ENCODE measurements at places on chromosomes 11 and 22. TPM values are rescaled to one million over a fixed set of nuclear protein-coding genes. Genes with fewer than 3 reads are reported as not detected.
A peak's percentile ranks its signal among the peaks of the same experiment; 100 is the strongest.

Gene APOA4
- total RNA-seq, result not detected

Gene PANX3
- not detected for total RNA-seq

Gene CBL
- total RNA-seq, result 11.2 TPM

Gene CADM1
- total RNA-seq, result 21.3 TPM

Gene DLG2
- 0.17 TPM for total RNA-seq

Gene MAJIN
- total RNA-seq, result not detected

DNA sequence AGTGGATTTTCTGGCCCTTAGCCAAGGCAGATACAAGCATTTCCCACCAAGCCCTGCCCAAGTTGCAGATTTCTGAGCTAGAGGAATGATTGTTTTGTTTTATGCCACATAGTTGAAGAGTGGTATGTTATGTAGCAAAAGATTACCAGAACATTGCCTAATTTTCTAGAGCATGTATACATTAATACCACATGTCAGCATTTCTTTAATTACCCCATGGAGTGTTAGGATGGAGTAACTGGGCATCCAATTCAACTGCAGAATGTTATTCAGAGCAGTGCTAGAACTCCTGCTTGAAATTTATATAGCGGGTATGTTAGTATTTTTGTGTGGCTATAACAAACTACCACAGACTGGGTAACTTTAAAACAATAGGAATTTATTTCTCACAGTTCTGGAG lies 24.4 kb upstream of the CYP2R1 start:
- no peak for DNase-seq

DNA sequence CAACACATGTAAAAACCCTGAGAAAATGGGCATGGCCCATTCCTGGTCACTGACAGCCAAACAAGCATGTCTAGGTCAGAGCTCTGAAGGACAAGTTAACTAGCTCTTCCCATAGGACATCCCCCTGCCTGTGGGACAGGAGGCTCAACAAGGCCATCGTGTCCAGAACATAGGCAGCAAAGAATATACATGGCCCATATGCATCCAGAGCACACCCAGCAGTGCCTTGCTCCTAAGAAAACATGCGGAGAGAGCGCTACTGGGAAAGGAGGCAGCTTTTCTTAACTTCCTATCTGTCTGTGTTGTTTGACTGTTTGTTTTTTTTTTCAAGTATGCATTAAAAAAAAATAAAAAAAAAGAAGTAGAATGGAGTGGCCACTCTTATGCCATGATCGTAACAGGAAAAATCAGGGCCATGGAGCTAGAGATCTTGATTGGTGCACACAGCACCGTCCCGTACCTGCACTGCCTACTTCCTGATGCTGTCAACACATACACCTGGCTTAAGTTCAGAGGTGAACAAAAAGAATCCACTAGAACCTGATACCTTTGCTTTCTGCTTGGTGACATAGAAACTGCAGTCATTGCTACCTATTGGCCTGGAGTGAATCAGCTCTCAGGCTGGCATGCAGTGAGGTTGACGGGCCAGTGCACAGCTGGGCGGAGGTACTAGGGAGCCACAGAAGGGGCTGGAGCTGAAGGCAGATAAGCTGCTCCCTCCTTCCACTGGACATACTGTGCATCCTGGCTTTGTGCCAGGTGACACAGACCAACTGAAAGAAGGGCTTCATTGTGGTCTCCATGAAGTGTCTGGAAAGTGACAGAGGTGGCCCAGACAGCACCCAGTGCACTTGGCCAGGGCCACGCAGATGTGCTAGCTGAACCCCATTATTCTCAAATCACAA lies 11.9 kb downstream of the UFD1 start:
- DNase-seq, result no peak

DNA sequence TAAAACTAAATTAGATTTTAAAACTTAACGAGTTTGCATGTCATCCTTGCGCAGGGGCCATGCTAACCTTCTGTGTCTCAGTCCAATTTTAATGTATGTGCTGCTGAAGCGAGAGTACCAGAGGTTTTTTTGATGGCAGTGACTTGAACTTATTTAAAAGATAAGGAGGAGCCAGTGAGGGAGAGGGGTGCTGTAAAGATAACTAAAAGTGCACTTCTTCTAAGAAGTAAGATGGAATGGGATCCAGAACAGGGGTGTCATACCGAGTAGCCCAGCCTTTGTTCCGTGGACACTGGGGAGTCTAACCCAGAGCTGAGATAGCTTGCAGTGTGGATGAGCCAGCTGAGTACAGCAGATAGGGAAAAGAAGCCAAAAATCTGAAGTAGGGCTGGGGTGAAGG lies 10.6 kb downstream of the LIMK2 start:
- DNase-seq, result no peak

DNA sequence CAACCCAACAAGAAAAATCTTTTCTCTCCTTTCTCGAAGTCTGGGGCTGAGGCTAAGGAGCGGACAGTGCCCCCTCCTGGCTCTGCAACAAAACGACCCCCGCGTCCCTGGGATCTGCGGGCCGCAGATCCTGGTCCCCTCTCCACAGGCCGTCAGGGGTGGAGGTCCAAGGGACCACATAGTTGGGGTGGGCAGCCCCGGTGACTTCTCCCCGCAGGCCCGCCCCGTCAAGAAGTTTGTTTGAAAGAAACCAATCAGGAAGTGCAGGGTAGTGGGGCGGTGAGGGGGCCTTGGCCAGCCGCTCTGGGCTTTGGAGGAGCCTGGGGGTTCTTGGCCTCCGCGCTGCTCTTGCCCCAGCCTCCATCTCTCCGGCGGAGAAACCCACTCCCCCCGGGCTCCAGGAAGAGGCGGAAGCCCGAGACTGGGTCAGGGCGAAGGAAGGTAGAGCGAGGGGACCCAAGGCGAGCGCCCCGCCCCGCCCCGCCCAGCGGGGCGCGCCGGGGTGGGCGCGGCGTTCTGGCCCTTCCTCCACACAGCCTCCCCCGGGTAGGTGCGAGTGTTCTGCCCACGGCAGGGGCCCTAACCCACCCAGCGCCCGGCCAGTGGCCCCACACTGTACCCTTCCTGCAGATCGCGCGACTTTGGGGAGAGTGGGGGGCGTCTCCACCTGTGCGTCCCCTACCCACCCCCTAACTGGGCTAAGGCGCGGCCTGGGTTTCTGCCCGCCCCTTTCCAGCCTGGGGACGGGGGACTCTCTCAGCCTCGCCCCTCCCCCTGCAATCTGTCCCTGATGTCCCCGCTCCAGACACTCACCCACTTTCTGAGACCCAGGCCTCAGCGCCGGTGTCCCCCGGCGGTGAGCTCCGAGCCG lies 1.3 kb downstream of the TP53I11 start:
- no peak for DNase-seq

GRCh38 chr22:22207845-22208564 lies 36.6 kb upstream of the VPREB1 start:
- peak; percentile 49 for DNase-seq

- DNase-seq, result no peak
Measured at GRCh38 chr22:27156821-27157489, 499.6 kb downstream of the MIAT start.

GRCh38 chr11:61539831-61540357 lies 31.3 kb downstream of the LRRC10B start:
- DNase-seq, result no peak

GRCh38 chr11:119759324-119759723 lies 30.3 kb upstream of the NECTIN1 start:
- DNase-seq, result no peak

DNA sequence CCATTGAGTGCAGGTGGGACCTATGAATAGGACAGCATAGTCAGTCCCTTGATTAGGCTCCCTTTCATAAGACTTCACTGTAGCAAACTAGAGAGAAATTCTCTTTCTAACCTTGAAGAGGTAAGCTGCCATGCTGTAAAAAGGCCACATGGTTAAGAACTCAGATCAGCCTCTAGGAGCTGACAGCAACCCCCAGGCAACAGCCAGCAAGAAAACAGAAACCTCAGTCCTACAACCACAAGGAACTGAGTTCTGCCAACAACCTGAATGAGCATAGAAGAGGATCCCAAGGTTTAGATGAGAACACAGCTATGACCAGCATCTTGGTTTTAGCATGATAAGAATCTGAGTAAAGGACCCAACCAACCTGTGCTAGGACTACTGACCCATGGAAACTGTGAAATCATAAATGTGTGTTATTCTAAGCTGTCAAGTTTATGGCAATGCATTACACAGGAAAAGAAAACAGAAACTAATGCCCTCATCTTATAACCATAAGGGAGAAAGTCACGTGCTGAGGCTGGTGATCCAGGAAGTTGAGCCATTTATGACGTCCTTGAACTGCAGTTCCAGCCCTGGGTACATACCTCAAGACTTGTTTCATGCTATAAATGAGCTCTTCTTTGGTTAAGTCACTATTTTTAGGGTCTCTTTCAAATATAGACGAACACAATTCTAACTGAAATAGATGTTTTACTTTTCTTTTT lies 43.3 kb downstream of the RAB38 start:
- DNase-seq, result no peak

DNA sequence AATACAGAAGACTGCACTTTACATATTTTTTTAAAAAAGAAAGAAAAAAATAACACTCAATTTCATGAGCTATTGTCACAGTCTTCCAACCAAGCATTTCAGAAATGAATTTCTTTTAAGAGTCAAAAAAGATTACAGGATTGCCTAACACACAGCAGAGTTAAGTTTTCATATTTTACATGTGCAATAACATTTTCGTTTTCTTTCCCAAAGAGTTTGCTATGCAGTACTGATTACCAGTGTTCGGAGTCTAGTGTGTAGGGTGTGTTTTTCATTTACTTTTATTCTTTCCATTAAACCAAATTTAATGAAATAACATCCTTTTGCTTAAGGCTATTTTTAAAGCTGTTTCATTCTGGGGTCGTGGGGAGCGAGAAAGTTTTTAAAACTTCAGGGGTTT lies 53.2 kb downstream of the MN1 start:
- no peak for DNase-seq

DNA sequence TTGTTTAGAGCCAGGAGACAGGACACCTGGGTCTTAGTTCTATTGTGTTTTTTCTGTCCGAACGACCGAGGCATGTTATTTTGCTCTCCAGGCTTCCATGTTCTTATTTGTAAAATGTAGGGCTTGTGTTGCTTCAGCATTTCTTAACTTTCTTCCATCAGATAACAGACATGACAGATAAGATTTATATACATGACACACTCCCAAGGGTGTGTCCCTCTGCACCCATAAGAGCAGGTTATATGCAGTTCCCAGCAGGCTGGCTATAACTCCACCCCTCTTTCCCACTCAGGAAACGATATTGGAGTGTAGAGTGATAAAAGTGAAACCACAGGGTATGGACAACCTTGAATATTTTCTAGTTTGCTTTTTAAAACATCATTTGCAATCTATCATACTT lies 65.8 kb downstream of the APIP start:
- DNase-seq, result no peak

GRCh38 chr22:38655519-38656255 lies 505 bp downstream of the FAM227A start:
- no peak for DNase-seq

DNA sequence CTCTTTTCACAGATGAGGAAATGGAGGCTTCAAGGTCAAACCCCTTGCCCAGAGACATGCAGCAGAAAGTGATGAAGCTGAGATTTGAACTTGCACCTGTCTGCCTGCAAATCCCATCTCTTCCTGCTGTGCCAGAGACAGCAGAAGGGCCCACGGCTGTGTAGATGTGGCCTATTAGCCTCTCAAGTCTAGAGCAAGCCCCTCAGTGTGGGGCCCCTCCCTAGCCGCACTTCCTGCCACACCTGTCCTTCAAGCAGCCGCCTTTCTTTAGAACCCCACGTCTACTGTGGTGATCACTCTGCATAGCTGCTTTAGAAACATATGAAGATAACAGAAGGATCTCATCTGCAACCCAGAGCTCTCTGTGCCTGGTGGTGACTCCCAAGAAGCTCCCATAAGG lies 41.2 kb upstream of the JAM3 start:
- no peak for DNase-seq

DNA sequence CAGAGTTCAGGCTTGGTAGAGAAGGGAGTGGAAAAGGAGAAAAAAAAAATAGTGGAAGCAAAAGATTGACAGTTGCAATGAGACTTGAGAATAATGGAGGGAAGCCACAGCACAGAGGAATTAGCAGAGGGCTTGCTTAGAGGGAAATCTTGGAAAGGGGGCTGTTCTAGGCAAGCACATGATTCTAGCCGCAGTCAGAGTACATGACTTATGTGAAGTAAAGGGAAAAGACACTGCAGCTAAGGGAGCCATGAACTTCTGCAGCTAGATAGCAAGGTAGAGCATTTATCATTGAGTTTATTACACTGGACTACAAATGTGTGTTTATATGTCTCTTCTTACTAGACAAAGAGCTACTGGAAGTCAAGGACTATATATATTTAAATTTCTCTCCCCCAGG lies 144.0 kb upstream of the OPCML start:
- DNase-seq, result no peak

DNA sequence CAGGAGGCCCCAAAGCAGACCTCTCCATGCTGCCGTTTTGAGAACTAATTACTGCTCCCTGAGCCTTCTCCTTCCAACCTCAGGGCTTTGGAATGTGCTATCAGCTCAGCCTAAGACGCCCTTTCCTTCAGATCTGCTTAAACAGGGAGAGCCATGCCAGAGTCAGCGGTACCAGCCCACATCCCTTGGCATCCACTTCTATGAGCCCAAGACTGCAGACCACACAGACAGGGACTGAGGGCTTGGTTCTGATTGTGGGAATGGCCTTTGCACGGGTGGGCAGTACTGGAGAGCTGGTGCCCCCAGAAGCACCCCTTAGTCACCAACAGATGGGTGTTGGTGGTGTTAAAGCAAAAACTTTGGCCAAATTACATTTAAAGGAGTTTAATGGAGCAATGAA lies 146.5 kb downstream of the TTC17 start:
- no peak for DNase-seq

- no peak for DNase-seq
Measured at GRCh38 chr11:72642043-72642883, 32.0 kb downstream of the PDE2A start.

DNA sequence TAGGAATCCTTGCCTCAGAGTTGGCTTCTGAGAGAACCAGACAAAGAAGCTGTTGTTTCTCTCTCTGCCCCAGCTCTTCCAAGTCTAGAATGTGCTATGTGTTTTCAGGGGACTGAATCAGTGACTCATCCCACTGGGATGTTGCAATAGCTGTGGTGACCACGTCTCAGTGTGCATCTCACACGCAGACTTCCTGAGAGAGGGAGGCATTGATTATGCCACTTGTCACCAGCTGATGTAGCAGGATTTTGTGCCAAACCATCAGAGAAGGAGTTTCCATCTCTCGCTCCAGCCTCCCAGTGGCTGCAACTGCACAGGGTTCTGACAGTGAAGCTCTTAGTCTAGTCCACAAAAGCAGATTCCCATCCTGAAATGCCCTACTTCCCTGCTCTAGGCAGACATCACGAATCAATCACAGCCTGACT lies 455.8 kb downstream of the MIAT start:
- peak; percentile 87 for DNase-seq

GRCh38 chr11:69411257-69411924 lies 70.1 kb upstream of the LINC01488 start:
- DNase-seq, result no peak

DNA sequence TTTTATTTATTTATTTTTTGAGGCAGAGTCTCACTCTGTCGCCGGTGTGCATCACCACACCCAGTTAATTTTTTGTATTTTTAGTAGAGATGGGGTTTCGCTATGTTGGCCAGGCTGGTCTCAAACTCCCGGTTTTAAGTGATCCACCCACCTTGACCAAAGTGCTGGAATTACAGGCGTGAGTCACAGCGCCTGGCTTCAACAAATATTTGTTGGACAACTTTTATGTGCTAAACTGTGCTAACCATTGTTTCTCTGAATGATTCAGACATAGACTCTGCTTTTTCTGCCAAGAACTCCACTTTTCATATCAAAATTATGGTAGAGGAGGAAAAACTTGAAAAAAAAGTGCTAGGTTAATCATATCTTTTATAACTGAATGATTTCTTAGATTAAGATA lies 36.3 kb downstream of the MMP7 start:
- DNase-seq, result peak; percentile 75

GRCh38 chr11:12784445-12784844 lies 110.2 kb downstream of the TEAD1 start:
- no peak for DNase-seq

- no peak for DNase-seq
Measured at GRCh38 chr22:49926916-49927315, 8.5 kb downstream of the CRELD2 start.
